ENCODE measurements at places on chromosomes 12 and 14.

DNA sequence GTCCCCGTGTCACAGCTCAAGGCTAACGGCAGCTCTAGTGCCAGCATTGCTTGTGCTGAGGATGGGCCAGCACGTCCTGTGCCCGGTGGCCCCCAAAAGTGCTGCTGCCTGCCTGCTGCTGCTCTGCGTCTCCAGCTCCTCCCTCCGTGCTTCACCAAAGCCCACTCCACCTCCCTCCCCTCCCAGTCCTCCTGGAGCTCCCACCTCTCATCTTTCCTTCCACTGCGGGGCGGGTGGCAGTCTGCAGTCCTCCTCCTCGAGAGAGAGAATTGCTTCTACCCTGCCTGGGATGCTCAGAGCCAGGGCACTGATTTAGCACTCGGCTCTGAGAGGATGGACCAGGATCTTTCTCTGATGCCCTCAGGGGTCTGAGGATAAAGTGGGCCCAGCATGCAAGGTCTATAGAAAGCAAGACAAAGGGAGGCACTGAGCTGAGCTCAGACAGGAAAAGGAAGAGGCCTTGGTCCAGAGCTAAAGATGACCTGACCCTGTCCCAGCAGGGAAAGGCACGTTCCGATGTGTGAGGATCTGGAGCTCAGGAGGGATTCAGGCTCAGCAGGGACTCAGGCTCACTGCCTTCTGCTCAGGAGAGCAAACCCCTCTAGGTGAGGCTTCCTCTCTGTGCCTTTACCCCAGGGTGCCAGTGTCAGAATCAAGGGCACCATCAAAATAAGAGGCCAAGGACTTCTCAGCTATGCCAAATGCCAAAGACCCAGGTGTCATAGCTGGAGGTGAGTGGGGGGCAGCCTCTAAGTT is 113.1 kb upstream of the FKBP4 start:
- DNase-seq = no peak

DNA sequence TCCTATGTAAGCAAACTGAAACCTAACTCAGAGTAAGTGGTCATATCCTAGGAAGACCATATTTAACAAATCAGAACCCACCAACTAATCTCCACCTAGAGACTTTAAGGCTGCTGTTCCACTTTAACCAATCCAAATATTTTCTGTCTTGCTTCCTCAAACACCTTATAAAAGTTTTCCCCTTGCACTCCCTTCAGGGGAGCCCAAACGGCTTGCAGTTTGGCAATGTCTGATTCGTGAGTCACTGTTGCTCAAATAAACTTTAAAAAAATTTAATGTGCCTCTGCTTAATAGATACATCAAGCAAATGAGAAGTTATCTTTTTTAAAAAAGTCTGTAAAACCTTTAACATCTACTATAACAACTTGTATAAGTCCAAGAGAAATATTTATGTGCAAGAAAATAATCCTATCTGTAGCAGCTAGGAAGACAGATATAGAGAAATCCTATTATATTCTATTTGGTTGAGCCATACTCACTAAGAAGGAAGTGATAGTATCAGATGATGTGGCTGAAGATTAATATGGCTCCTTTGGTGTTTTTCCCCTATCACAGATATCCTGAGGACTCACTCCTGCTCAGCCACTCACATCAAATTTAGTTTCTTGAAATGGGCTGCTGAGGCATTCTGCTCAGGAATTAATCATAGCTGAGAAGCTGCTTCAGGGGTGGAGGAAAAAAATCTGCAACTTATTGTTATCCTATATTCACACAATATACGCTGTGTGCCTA is 65.1 kb upstream of the DUSP6 start:
- no peak for DNase-seq

DNA sequence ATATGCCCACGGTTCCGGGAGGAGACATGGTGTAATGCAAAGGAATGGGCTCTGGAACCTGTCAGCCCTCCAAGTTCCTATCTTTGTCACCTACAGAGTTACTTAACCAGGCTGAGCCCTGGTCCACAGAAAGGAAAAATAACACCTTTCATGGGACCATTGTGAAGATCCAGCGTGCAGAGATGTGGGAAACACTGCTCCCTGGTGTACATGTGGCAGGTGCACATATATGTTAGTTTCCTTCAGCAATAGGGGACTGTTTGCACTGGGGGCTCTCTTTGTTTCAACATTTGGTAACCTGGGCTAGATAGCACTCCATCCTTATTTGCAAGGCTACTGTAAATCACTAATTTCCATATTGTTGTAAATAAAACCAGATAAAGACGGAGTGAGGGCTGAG is 72.3 kb downstream of the ANO2 start:
- no peak for DNase-seq

DNA sequence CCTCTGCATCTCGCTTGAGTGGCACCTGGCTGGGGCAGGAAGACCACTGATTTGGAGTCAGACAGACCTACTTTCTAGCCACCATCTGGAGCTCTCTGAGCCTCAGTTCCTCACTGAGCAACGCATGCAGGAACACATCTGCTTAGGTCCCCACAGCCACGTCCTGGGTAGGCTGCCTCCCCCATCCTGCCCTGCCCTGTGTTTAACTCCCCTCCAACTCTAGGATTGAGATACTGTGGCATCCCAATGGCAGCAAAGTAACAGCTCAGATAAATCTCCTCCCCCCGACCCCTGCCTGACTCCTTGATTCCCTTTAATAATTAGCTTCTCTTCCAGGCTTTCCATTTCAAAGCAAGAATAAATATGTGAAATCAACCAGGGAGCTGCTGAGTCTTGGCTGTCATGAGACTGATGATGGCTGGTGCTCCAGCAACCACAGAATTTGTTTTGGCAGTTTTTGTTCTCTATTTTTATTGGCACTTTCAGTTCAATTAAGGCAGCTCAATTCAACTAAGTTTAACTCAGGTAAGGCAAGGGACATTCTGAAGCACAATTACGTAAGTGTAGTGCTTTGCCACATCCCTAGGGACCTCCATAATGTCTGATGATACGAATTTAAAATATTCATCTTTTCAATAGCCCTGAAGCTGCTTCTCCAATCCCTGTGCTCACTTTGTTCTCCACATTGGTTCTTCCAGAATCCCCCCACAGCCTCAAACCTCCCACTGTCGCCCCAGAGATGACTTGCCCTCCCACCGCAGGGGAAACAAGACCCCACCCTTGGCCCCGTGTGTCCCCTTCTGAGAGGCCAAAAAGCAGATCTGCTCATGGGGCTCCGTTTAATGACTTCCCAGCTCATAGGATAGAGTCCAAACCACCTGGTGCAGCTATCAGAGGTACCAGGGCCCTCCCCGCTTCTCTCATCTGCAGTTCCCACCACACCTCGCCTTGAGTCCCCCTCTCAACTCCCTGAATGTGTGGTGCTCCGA is 58.2 kb downstream of the ESR2 start:
- no peak for DNase-seq

- DNase-seq = no peak
Observed at GRCh38 chr12:26563552-26563951, 269.4 kb downstream of the ITPR2 start.

DNA sequence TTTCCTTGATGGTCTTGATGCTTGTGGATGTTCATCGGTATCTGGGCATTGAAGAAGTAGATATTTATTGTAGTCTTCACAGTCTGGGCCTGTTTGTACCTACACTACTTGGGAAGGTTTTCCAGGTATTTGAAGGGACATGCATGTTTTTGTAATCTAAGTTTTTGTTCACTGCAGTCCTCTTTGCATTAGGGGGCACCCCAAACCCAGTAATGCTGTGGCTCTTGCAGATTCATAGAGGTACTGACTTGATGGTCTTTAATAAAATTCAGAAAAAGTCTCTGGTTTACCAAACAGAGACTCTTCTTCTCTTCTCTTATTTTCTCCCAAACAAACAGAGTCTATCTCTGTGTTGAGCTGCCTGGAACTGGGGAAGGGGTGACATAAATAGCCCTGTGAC is 150.9 kb upstream of the SLC16A7 start:
- DNase-seq = no peak

- no peak for DNase-seq
Observed at GRCh38 chr14:55099756-55100155, 29.3 kb upstream of the LGALS3 start.

- DNase-seq = no peak
Observed at GRCh38 chr14:69079747-69080146, 73.2 kb downstream of the DCAF5 start.

DNA sequence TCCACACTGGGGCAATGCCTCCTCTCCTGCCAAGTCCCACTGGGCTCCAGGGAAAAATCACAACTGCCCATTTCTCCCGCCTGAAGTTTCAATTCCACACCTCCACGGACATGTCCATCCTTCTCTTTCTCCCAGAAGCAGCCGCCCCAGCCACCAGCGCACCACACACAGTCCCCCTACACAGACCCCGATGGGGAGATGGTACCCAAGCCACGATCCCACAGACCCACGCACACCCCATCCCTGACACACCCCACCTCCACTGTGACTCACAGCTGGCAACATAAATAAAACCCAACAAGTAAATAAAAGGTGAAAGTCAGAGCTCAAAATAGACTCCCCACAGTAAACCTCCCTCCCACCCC is 2.6 kb downstream of the MSI1 start:
- no peak for DNase-seq

DNA sequence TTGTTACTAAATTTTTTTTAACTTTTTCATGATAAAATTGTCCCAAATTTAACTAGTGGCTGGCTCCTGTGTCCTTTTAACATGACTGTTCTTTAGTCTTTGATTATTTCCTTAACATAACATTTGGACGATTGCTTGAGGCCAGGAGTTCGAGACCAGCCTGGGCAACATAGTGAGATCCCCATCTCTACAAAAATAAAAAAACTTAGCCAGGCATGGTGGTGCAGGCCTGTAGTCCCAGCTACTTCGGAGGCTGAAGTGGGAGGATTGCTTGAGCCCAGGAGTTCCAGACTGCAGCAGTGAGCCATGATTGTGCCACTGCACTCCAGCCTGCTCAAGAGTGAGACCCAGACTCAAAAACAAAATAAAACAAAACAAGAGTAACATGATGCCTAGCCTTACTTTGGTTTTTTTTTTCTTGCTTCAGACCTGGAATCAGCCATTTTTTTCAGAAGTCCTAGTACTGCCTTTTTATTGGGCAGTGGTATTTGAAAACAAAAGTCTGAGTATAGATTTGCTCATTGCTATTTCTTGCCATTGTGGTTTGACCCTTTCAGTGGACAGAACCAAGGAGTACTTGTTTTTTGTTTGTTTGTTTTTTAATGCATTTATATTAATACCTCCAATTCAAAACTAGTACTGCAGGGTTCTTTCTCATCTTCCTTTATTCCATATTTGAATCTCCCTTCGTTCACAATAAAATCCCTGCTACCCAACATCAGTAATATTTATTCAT is 4.8 kb downstream of the TOGARAM1 start:
- no peak for DNase-seq

DNA sequence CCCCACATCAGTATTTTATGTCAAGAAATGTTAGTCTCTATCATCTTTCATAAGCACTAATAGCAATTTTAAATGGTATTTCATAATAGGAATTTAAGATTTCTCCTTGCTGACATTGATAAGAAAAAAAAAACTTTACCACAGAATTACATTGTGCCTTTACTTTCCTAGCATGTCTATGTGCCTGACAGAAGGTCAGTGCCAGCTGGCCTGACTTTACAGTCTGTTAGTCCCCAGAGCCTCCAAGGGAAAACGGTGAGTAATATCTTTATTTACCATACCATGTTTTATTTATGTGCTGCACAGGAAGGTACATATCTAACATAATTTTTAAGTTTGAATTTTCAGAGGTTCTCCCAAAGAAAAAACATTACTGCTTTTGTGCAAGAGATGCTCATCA is 152.0 kb upstream of the AEBP2 start:
- no peak for DNase-seq

- no peak for DNase-seq
Observed at GRCh38 chr12:70663838-70664237, 26.6 kb upstream of the PTPRB start.

- DNase-seq = no peak
Observed at GRCh38 chr12:54160769-54161480, 27.9 kb downstream of the SMUG1 start.

DNA sequence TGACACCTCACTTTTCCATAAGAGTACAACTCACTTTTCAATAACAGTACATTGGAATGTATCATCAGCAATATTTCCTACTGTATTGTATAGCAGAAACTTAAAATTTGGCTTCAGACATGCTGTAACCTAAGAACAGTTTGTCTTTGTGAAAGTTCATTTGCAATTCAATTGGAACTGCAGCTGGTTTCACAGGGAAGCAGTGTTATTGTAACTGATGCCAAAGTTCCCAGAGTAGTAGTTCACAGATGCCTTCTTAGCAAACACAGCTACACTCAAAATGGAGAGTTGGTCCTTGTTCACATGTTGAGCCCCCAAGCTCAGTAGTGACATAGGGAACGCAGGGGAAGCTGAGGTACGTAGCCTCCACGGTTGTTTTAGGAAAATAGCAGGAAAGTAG is 23.3 kb downstream of the PPP1R36 start:
- DNase-seq = no peak

GRCh38 chr14:94388384-94389103 is at the start of gene SERPINA1:
TSS of gene SERPINA1 (minus strand) at chr14:94388602. CDS start at chr14:94383237, 5,365 bp downstream.
- no peak for DNase-seq

DNA sequence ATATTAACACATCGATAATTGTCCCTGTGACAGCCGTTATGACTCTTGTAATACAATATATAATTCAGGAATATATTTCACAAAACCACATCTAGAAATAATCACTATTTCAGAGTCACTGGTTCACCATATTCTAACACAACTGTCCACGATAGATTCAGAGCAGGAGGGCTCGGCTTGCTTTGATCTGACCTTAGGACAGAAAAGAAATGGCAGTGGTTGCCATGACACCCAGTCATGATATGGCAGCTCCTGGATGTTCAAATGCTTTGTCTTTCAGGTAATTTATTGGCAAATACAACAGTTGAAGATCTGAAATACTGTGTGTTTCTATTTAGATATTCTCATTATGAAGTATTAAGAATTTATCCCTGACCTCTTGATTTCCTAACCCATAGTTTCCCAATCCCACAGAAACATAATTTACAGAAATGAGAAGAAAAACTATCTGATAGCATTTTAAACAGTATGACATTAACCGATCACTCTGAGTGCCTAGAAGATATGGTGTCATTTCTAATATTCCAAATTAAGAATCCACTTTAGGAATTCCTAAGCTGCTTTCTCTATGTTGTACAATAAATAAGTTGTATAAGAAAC is 116.4 kb downstream of the EPS8 start:
- no peak for DNase-seq

DNA sequence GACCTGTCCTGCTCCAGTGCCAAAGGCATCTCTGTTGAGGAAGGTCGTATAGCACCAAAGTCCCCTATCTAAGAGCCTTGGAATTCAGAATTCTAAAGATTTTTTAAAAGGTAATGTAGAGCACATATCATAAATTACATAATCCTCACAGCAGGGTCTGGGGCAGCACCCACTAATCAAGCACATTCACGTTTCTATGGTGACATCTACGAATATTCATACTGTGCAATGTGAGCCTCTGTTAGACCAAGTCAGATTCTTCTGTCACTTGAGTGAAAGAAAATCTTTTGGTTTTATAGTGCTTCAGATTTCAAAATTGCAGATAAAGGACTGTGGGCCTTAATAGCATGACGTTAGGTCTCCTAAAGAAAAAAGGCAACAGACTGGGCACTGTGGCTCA is 13.1 kb upstream of the TMEM229B start:
- no peak for DNase-seq

DNA sequence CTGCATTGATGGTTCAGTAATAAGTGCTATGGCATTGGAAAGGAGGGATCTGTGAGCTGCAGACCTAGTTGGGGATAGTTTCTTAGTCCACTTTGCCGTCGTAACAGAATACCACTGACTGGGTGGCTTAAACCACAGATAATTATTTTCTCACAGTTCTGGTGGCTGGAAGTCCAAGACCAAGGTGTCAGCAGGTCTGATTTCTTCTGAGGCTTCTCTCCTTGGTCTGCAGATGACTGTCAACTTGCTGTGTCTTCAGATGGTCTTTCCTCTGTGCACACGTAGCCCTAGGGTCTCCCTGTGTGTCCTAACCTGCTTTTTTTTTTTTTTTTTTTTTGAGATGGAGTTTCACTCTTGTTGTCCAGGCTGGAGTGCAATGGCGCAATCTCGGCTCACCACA is 126.1 kb downstream of the MYRFL start:
- DNase-seq = no peak

Data from NCI-H2029 (cell line).